ENCODE measurements at places on chromosomes 6 and 20.

DNA sequence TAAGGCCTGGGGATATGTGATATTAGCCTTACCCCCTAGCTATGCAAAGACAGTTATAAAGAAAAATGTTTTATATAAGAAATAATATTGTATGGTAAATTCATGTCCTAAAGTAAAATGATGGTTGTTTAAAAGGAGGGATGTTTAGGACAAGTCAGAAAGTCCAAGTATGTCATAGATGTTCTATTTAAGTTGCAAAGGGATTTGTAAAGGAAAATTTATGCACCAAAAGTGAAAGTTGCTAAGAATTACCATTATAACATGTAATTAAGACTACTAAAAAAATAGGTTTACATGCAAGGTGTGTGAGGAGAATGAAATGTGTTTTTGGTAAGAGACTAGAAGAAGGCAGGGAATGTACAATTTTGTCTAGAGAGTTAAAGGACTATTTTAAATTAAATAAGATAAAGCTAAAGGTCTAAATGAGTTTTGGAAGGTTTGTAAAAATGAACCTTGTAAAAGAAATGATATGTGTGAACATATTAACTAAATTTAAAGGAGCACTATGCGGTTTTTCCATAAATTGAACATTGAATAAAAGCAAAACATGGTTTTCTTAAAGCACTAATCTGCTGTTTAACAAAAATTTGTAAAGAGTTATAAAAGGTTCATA lies 22.7 kb upstream of the GOPC start:
- DNase-seq = no peak

GRCh38 chr6:159395609-159396008 lies 226.4 kb downstream of the FNDC1 start:
- no peak for DNase-seq

GRCh38 chr6:159169557-159170332 lies 545 bp downstream of the FNDC1 start:
- DNase-seq = peak; percentile 8

GRCh38 chr6:146111881-146112450 lies 83.1 kb downstream of the GRM1 start:
- DNase-seq = no peak

GRCh38 chr20:18589941-18590674 lies 2.3 kb downstream of the DTD1 start:
- DNase-seq = no peak

- DNase-seq = no peak
These were observed 143.0 kb downstream of the SAMD5 start for GRCh38 chr6:147651249-147652063.

- DNase-seq = no peak
These were observed 244.9 kb downstream of the DHX35 start for GRCh38 chr20:39206899-39207564.

- DNase-seq = no peak
These were observed 382.1 kb downstream of the HACE1 start for GRCh38 chr6:104477569-104477968.
